ENCODE measurements at places on chromosomes 11 and 22. TPM values are rescaled to one million over a fixed set of nuclear protein-coding genes. Genes with fewer than 3 reads are reported as not detected.

DNA sequence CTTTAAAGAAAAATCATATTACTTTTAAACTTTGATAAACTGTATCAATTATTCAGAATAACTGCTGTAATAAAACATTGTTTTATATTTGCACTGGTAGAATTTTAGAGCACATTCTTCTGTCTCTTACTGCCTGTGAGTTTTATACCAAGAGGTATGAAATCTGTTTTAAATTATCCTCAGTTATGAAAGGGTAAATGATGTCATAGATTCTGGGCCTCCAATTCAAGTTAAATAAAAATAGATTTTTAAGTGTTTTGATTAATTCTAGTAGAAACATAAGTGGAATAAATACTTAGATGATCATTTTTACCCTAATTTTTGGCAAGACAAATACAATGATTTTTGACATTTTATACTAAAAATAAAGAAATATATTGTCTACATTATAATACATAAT, 93.0 kb downstream of the GUCY1A2 start:
- no peak for DNase-seq

GRCh38 chr11:108341654-108342053, 118.8 kb downstream of the ATM start:
- no peak for DNase-seq

GRCh38 chr11:15288863-15289262, 174.1 kb downstream of the INSC start:
- DNase-seq: no peak

- no peak for DNase-seq
These were observed 55.0 kb upstream of the EMID1 start for GRCh38 chr22:29150701-29151100.

Gene OR56B4
- not detected for total RNA-seq

Gene EHBP1L1
- 9.2 TPM for total RNA-seq

GRCh38 chr11:122813894-122814270, 24.4 kb upstream of the CRTAM start:
- DNase-seq: no peak

- no peak for DNase-seq
These were observed 8.2 kb downstream of the REXO2 start for GRCh38 chr11:114447444-114447843.

Gene KIAA1671
- total RNA-seq: 84.1 TPM

Gene HINFP
- 36.2 TPM for total RNA-seq

Gene OR56A1
- not detected for total RNA-seq

DNA sequence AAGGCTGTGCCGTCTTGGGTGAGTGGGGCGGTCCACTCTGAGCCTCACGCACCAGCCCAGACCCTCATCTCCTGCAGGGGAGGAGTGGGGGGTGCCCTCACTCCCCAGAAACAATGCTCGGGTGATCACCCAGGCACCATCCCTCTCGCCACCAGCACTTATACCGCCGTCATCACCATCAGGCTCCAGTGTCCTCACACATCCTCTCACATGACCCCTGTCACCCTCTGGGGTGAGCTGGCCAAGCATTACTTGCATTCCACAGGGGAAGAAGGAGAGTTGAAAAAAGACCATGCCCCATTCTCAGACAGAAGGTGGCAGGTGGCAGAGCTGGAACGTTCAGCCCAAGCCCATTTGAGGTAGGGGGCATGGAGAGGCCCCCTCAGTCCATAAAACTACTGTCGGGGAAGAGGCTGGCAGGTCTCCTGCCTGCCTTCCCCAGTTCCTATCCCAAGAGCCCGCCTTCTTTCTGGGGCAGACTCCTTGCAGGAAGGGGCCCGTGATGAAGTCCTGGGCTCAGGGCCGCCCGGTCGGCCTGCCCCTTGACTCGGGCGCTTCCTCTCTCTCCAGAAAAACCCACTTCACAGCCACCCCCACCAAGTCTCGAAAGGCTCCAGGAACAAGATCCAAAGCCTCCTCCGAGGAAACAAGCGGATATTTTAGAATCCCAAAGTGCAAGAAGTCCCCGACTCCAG, 153.3 kb downstream of the DSCAML1 start:
- DNase-seq: no peak

GRCh38 chr11:101840704-101841103, 74.1 kb upstream of the CEP126 start:
- DNase-seq: no peak

DNA sequence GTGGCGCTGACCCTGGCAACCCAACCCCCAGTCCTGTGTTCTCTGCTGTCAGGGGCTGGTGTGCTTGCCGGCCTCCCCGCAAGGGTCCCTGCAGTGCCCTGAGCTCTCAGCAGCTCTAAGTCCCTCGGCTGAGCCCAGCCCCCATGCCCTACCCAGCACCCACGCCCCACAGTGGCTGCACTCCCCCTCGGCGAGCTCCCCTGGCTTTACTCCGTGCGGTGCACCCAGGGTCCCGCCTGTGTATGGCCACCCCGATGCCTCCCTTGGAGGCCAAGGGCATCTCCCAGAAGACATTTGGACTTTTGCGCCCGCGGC, 72.5 kb upstream of the SHISAL1 start:
- no peak for DNase-seq

DNA sequence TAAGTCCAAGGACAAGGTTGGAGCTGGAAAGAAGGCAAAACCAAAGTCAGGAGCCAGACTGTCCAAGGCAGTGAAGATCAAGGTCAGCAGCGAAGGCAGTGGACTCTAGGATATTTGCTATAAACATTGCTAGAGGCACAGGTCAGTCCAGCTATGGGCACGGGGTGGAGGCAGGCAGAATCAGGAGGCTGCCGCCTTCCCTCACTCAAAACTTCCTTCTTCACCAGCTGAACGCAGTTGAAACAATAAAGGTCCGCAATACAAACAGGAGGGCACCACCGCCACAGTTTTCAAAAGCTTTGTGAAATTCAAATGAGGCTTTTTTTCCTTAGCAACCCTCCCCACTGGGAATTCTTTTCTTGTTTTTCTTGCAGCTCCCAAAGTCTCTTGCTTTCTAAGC, 372.4 kb downstream of the NXPE2 start:
- no peak for DNase-seq

Gene GPR83
- 4.7 TPM for total RNA-seq

Gene XKR3
- total RNA-seq: not detected

- no peak for DNase-seq
These were observed 48.4 kb upstream of the CYP2D6 start for GRCh38 chr22:42178910-42179519.

- DNase-seq: no peak
These were observed 14.6 kb downstream of the TRMU start for GRCh38 chr22:46350121-46350520.

DNA sequence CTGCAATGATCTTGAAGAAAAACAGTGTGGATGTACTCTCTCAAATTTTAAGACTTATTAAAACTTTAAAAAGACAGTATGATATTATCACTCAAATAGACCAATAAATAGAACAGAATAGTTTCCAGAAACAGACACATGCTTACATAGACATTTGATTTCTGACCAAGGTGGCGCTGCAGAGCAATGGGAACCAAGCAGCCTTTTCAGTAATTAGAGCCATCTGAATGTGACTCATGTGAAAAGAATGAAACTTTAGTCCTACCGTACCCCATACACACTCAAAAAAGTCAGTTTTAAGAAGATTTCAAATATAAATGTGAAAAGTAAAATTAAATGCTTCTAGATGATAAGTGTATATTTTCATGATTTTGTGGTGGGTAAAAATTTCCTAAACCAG, 74.2 kb upstream of the MS4A8 start:
- DNase-seq: peak; percentile 24

Gene KREMEN1
- 18.1 TPM for total RNA-seq

GRCh38 chr11:90318651-90319050, 95.8 kb upstream of the CHORDC1 start:
- DNase-seq: no peak

GRCh38 chr11:46445920-46446771, 54.6 kb upstream of the CHRM4 start:
- DNase-seq: no peak

Gene B4GALNT4
- total RNA-seq: not detected

GRCh38 chr11:15670520-15671070, 555.9 kb downstream of the INSC start:
- no peak for DNase-seq

DNA sequence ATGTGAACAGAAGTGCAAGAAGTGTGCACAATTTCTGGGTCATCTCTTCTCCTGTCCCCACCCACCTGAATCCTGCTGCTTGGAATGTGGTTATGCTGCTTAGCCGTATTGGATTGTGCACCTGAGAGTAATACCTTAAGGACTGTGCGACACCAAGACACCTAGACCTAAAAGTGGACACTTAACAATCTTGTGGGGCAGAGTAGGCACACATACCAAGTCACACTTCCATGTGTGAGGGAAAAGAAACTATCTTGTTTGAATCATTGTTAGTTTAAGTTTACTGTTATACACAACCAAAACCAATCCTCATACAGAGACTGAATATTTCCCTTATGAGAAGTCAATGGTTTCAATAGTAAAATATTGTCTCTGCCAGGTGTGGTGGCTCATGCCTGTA, 93.7 kb downstream of the CCDC83 start:
- DNase-seq: no peak

Gene TMPRSS13
- 24.3 TPM for total RNA-seq

DNA sequence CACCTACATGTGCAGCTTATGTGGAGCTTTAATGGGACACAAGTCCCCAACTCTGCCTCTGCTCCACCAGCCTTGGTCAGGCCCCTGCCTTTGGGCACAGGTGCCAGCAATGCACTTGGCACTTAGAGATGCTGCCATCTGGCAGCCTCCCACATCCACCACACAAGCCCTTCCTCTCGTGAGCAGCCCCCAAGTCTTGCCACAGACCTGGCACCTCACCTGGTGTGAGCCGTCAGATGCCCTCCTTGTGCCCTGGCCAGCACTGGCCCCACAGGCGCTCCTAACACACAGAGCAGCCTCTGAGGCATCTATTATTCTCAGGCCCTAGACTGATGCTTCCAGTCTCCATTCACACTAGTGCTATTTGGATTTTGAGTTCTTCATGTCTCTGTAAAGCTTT, 24.5 kb upstream of the SERPIND1 start:
- DNase-seq: no peak

Gene CDCA5
- total RNA-seq: 0.71 TPM

- DNase-seq: no peak
These were observed 5.7 kb upstream of the CEP126 start for GRCh38 chr11:101909087-101909486.

DNA sequence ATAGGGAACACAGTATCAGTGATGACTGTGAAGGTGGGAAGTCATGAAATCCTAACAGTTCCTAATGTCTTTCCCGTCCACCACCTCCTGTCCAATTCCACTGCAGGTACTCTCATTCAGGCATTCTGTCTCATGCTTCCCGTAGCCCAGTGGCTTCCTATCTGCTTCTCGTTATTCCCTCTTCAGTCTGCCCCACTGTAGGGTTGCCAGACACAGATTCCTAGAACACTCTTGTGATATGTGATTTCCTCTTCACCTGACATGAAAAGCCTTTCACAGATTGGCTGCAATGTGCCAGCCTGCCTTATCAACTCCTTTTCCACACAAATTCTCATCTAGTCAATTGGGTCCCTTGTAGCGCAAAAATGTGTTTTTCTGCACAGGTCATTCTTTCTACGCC, 49.0 kb downstream of the C2CD3 start:
- no peak for DNase-seq

DNA sequence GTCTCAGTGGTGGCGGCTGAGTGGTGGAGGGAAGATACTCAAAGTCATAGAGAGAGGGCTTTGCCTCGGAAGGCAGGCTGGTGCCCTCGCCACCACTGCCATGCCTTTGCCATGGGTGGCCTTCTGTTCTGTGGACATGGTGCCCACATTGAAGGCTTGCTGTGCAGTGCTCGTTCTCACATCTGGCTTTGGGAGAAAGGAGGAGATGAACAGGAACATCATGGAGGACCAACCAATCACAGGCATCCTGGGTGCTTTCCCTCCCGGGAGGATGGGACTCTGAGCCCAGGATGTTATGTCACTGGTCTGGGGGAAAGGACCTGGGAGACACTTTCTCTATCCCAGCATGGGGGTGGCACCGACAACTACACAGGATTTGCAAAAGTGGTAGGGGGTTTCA, 82.3 kb upstream of the NARS2 start:
- no peak for DNase-seq

- no peak for DNase-seq
These were observed 56.8 kb upstream of the GAB2 start for GRCh38 chr11:78474451-78474850.

Gene SCN3B
- 6.6 TPM for total RNA-seq

Gene ANGPTL5
- not detected for total RNA-seq

All from thyroid gland (tissue), 4 donors.